Renal cortical epithelial cell (primary cell): ENCODE measurements at places on chromosomes 6 and 20. TPM values are rescaled to one million over a fixed set of nuclear protein-coding genes. Genes with fewer than 3 reads are reported as not detected.

DNA sequence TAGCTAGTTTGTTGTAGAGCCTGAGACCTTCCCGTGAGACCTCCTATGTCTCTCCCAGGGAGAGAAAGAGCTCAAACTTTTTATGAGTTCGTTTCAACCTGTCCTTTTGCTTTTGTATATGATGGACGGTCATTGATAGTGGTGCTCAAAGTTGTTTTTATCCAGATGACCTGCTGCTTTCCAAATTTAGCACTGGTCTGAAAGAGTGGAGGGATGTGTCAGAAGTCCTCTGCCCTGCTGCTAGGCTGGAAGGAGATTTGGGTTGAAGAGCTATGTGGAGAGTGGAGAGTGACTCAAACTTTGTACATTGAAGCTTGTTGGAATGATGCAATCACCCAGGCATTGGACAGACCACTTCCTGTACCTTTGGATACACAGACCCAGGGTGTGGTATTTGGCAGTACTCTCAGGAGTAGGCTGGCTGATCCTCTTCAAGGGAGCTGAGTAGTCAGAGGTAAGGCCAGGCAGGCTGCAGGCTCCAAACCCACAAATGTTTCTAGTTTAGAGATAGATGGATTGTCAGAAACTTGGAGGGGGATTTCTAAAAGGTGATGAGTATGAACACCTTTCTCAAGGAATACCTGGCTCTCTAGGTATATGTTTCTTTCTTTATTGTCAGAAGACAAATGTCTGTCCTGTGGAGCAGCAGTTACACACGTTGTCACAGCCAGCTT, 49.4 kb upstream of the RREB1 start:
- peak; percentile 99 for DNase-seq

DNA sequence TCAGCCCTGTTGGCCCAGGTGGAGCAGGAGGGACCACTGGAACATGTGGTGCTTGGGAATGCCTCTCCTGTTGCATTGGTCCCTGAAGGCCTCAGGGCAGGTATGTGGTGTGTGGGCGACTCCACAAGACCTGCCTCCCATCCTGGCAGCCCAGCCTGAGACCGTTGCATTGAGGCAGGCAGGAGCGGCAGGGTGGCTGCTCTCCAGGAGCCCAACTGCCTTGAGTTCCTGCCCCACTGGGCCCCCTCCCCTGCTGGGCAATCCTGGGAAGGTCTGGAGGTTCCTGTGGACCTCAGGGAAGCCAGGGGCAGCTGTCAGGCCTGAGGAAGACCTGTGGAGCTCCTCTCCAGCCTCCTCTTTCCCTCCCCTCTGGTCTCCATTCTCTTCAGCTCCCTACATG, 19.8 kb downstream of the MAVS start:
- DNase-seq, result peak; percentile 73

POU3F2 gene
- not detected in 2 replicates for total RNA-seq

DNA sequence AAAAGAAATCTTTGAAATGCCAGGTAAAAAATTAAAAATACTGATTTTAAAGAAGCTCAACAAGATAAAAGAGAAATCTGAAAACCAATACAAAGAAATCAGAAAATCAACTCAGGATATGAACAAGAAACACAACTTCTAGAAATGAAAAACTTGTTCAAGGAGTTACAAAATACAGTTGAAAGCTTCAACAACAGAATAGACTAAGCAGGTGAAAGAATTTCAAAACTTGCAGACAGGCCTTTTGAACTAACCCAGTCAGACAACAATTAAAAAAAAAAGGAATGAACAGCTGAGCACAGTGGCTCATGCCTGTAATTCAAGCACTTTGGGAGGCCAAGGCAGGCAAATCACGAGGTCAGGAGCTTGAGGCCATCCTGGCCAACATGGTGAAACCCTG, 57.8 kb downstream of the PDSS2 start:
- DNase-seq, result no peak

DNA sequence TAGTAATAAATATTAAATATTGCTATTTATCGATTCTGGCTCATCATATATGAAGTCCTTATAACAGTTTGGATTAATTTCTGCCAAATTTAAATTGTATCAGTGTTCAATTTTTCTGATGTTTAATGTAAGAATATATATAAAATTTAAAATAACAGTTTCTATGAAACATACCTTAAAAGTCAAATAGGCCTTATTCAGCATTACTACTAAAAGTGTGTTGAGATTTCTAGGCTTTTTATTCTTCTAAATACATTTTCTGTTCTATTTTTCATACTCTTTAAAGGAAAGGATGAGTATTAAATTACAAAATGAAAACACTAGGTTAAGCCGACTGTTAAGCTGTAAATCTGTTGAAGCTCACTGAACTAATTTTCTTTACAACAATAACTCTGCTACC, 13.6 kb downstream of the PERP start:
- no peak for DNase-seq
